ENCODE measurements at places on chromosomes 6 and 20. TPM values are rescaled to one million over a fixed set of nuclear protein-coding genes. Genes with fewer than 3 reads are reported as not detected.

RIPOR3 gene
- 2.1 TPM for total RNA-seq

ULBP1 gene
- total RNA-seq: not detected

CPNE5 gene
- total RNA-seq: 16.0 TPM

DNA sequence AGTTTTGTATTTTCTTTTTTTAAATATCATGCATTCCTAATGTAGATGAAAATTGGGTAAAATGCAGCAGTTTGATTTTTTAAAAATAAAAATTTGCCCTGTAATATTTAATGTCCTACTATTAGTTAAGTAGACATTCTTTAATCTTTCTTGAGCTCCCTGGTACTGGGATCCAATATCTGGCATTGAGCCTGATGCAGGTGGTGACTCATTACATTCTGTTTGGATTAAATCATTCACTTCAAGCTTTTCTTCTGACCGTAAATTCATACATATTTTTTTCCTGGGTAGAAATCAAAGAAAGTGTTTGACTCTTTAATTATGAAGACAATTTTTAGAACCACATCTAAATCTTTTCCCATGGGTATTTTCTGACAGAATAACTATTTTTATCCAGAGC is 768.8 kb upstream of the SLC35B3 start:
- no peak for DNase-seq

- no peak for DNase-seq
These were observed 27.3 kb upstream of the HFE start for GRCh38 chr6:26059941-26060340.

GRCh38 chr6:150681578-150682395 is 82.1 kb downstream of the PLEKHG1 start:
- no peak for DNase-seq

DNA sequence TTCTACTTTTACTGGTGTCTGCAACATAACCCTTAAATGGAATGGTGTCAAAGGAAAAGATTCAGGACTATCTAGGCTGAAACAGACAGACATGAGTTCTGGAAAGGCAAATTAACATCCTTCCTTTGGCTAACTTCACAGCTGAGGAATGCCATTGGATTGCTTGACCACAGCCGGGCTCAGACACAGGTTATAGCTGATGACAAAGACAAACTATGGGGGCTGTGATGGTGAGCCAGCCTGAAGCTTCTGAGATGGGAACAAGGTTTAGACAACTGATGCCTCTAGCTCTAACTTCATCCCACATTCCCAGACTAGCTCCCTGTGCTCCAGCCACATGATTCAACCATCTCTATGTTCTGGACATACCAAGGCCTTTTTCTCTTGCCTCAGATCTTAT is 15.3 kb downstream of the POLR1C start:
- DNase-seq: no peak

DNA sequence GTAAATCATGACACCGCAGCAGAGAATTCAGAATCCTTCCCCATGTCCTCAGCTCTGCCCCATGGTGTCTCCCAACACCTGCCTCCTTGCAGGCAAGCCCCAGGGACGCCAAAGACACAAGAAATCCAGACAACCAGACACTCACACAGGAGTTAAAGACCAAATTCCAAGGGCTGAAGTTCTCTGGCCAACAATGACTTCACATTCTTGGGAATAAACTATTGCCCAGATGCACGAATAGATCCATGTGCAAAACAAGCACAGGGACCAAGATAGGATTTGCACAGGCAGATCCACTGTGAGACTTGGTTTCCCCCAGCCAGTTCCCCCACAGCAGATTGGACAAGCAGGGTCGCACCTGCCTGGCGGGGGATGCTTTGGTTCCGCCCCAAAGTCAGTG is 246.7 kb downstream of the SOD2 start:
- DNase-seq: no peak

Data from T-helper 17 cell (primary cell).